ENCODE measurements at places on chromosomes 7 and 10.

GRCh38 chr7:481219-481930 is 38.3 kb downstream of the PDGFA start:
- no peak for DNase-seq

DNA sequence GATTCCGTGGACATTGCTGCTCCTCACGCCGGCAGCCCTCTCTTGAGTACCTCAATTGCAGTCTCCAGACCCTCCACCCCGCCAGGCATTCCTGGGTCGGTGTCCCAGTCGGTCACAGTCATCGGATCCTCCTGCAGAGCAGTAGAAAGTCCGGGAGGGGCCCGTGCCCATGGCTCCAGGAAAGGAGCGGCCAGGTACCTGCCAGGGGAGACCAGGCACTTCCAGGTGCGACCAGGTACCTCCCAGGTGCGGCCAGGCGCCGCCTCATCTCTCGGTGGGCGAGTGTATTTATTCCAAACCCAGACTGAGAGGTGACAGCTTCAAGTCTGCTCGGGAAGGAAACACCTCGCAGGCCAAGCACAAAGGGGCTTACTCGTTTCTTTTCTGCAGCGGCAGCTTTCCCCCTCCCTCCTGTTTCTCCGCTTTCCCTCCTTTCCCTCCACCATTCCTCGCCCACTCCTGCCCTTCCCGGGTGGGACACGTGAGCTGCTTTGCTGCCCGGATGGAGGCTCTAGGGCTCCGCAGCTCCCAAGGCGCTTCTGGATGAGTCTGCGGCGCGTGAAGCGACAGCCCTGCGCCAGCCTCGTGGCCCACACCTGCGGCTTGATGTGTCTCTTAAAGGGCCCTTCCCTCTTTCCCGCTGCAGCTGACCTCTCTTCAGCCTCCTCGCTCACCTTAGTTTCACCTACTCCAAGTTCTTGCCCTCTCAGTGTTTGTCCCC is 39.4 kb upstream of the AGK start:
- DNase-seq: peak; percentile 29

DNA sequence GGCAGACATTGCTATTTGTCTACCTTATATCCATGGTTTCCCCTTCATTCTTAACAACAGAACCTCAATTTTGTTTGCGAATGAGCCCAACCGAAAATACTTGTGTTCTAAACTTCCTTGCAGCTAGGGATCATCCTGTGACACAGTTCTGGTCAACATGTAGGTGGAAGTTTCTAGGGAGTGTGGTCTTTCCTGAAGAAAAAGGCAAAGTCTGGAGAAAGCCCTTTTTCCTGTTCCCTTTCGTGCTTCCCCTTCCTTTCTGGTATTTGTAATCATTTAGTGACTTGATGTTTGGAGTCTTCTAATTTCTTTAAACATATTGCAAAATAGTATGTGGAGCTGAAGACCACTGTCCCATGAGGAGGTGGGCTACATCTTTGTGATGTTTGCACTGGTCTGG is 2.9 kb upstream of the IFRD1 start:
- no peak for DNase-seq

DNA sequence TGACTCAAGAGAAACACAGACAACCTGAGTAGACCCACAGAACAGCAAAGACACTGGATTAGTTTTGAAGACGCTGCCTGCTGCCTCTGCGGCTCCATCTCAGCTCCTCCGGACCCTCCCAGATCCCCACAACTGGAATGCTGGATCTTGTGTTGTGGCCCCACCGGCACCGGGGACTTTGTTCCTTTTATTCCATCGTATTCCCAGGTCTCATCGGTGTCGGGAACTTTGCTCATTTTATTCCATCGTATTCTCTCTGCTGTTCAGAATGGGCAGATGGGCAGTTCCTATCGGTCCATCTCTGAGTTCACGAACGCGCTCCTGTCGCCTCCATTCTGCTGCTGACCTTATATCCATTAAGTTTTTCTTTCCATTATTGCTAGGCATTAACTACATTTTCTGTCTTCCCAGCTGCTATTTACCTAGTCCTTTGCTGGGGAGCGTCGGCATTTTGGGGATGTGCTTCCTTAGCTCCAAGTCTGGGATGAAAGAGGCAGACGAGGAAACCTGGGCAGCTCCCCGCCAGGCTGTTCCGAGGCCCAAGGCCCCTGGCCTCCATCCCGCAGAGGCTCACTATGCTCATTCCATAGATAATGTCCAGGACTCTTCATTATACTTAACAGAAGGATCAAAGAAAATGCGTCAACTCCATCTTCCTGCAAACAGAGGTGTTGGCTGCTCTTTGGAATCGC is 192.4 kb downstream of the MAD1L1 start:
- no peak for DNase-seq

- DNase-seq: no peak
These were observed 303.8 kb downstream of the KCNMA1 start for GRCh38 chr10:77333610-77334340.

GRCh38 chr7:113392841-113393540 is 274.6 kb upstream of the SMIM30 start:
- DNase-seq: no peak

GRCh38 chr10:10791869-10792268 is 225.8 kb upstream of the CELF2 start:
- no peak for DNase-seq

GRCh38 chr7:102454468-102454867 is 10.2 kb downstream of the ALKBH4 start:
- no peak for DNase-seq

DNA sequence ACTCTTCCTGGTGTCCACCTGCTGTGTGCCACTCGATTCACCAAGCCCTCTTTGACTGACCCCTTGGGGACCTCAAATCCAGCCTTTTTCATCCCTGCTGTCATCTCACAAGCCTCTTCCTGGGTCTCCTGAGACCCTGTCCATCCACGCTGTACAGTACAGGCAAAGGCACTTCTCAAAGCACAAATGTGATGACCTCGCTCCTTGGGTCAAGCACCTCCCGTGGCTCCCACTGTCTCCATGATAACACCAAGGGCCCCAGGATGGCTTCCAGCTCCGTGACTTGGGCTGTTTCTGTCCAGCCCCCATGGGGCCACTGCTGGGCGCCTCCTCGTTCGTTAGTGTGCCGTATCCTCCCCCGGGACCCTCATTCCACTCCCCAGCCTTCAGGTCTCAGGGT is 28.7 kb downstream of the PVRIG start:
- DNase-seq: no peak

DNA sequence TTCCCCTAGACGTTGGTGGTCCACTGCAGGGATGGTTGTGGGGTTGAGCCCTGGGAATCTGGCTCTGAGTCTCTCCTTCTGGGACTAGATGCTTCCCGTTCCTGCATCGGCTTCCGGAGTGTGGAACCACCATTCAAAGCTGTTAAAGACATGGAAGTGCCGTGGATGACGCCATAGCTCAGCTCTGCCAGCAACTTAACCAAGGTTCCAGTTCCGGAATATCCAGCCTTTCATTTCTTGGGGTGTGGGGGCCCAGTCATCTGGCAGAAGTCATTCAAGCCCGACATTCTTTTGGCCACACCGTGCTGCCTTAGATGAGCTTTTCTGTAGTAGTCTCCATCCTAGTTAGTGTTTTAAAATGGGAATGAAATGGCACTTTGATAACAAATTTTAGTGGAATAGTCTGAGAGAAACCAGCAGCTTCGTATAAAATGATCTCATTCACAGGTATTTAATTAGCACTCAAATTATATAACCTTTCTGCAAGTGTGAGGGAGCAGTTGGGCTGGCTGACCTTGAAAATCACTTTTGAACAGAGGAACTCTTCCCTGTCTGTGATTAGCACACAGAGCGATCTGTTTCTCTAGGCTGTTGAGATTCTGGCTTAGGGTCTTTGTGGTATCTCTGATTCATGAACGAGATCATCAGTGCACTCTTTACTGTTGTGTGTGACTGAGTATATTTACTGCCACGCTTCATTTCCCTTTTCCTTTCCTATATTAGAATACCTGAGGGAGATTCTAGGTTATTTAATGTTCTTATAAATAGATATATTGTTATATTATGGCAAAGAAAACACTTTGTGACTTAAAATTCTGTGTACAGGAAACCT is 19.9 kb downstream of the LMTK2 start:
- DNase-seq: no peak
